ENCODE measurements at places on chromosomes 11 and 22.
A peak's percentile ranks its signal among the peaks of the same experiment; 100 is the strongest.

DNA sequence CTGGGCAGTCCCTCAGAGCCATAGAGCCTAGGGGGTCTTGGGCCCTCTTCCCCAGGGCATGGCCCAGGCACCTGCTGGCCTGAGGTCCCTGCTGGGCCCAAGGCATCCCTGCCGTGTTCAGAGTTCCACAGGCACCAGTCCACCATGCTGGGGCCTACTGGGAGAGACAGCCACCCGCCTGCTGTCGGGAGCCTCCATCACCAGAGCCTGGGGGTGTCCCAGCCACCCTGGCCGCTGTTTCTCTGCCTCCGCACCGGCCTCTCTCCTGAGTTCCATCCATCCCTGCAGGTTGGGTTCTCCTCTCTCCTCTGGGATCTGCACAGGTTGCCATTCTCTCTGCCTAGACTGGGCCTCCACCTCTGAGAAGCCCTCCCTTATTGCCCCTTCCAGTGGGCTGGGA lies 68.6 kb downstream of the KCNQ1 start:
- DNase-seq = no peak

DNA sequence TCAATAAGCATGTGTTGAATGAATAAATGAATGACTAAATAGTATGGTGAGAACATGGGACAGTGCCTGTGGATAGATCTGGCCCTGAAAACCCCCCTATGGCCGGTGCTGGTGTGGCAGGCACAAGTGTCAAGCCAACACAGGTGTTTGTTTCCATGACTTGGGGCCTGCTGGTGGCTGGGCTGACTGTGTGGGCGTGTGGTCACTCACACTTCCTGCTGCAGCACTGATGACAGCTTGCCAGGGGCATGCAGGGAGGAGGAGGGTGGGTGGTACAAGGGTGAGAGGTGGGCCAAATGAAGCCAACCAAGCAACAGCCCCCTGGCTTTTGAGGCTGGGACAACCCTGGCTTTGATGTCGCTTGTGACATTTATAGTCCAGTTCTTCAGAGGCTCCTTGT lies 30.3 kb upstream of the ABCC8 start:
- no peak for DNase-seq

DNA sequence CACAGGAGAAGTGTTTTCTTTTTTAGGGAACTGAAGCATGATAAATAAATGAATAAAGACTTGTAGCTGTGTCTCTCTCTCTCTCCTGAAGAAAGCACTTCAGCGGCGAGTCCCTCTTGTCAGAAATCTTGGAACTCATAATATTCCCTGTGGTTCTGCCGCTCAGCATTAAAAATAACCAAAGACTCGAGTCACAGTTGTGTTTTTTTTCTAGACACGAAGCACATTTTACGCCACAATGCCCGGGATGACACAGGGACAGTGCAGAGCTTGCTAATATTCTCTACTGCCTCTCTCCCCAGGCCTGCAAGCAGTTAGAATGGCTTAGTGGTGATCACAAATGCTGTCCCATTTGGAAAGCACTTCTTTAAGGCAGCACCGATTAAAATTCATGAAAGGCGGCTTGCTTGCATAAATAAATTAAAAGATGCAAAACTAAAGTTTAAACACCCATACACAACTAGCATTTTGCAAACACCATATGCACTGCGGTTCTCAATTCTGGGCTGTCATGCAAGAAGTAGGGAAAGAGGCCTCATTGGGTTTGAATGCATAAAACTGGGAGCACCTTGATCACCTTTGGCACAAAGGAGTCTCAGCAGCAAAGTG lies 597.4 kb downstream of the SOX6 start:
- no peak for DNase-seq

DNA sequence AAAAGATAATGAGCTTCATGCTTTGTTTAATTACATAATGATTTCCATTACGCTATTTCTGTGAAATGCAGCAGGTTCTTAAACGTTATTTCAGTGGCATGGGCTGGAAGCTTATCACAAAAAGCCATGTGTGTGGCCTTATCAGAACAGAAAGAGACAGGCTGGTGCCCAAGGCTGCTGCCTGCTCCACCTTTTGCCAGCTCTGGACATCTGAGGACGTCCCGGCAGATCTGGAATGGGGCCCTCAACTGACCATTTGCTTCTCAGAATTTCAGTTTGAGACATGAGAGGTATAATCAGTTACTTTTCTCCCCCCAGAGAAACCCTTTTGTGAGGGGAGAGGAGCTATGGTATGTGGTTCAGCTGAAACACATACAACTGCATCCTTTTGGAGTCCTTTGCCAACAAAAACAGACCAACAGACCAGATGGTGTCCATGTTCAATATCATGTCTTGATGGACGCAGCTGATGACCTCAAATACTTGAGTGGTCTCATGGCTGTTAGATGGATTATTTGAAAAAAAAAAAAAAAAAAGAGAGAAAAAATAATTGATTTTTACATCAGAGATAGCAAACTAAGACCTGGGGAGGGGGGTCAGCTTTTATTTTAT lies 8.6 kb downstream of the CDPF1 start:
- DNase-seq = no peak

DNA sequence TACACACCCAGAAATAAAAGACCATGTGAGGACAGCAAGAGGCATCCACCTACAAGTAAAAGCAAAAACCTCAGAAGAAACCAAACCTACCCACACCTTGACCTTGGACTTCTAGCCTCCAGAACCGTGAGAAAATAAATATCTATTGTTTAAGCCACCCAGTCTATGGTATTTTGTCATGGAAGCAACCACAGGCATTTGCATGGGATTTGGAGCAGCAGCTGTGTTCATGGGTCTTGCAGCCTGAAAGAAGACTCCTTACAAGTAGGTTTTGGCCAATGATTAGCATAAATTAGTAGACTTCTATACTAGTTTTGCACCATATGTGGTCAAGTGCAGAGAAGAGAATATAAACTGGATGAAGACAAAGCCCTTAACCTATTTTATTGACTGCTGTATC lies 27.9 kb downstream of the FSHB start:
- no peak for DNase-seq

DNA sequence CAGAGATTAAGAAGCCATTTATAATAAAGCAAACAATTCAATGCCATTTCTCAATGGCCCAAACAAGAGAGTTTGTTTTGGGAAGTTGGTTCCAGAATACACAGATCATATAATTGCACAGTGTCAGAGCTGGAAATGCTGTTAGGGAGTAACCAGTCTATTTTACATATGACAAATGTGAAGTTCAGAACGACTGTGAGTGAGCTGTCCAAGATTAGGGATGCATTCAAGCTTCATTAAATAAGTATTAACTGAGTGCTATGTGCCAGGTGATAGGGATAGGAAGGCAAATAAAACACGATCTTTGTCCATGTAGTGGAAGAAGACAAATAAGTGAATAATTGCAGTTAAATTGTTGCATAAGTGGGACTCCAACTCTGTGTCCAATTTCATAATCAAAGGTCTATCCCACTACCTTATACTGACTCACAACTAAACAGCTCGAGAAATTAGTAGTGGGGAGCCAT lies 33.1 kb upstream of the PICALM start:
- DNase-seq = peak; percentile 35

GRCh38 chr11:123360267-123360936 lies 69.7 kb upstream of the GRAMD1B start:
- no peak for DNase-seq

- DNase-seq = no peak
Measured at GRCh38 chr22:26443901-26444690, 15.0 kb downstream of the ASPHD2 start.

DNA sequence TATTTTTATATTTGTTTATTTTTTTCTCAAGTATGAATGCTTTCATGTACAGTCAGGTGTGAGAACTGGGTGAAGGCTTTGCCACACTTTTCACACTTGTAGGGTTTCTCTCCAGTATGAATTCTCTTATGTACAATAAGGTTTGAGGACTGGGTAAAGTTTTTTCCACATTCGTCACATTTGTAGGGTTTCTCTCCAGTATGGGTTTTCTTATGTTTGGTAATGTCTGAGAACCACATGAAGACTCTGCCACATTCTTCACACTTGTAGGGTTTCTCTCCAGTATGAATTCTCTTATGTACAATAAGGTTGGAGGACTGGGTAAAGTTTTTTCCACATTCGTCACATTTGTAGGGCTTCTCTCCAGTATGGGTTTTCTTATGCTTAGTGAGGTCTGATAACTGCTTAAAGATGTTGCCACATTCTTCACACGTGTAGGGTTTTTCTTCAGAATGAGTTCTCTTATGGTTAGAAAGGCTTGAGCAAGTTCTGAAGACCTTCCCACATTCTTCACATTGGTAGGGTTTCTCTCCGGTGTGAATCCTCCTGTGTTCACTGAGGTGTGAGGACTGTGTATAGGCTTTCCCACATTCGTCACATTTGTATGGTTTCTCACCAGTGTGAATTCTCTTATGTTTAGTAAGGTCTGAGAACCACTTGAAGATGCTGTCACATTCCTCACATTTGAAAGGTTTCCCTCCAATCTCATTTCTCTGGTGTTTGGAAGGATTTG lies 19.7 kb downstream of the ZNF195 start:
- no peak for DNase-seq

GRCh38 chr11:9982127-9982795 lies 311.8 kb downstream of the SBF2 start:
- DNase-seq = peak; percentile 42

- peak; percentile 45 for DNase-seq
Measured at GRCh38 chr11:102157219-102157618, 47.0 kb downstream of the YAP1 start.

GRCh38 chr22:42929838-42930155 lies 72.7 kb upstream of the ARFGAP3 start:
- DNase-seq = no peak

GRCh38 chr11:57888386-57888785 lies 126.8 kb downstream of the CTNND1 start:
- no peak for DNase-seq

- no peak for DNase-seq
Measured at GRCh38 chr22:29784451-29785361, 17.5 kb downstream of the UQCR10 start.

DNA sequence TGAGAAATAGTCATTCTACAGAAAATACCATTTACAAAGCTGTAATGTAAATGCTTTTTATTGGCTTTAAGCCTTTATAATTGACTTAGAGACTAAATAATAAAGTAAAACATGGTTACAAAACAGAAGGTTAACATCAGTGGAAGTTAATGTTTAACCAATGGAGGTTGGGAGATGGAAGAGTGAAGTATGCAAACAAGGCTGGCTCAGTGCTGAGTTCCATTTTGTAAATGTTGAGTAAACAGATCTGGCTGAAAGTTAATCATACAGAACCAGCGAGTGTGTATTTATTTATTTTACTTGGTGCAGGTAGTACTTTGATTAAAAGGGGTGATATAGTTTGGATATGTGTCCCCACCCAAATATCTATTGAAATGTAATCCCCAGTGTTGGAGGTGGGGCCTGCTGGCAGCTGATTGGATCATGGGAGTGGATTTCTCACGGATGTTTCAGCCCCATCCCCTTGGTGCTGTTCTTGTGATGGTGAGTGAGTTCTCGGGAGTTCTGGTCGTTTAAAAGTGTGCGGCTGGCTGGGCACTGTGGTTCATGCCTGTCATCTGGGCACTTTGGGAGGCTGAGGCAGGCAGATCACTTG lies 827.4 kb downstream of the OPCML start:
- no peak for DNase-seq

DNA sequence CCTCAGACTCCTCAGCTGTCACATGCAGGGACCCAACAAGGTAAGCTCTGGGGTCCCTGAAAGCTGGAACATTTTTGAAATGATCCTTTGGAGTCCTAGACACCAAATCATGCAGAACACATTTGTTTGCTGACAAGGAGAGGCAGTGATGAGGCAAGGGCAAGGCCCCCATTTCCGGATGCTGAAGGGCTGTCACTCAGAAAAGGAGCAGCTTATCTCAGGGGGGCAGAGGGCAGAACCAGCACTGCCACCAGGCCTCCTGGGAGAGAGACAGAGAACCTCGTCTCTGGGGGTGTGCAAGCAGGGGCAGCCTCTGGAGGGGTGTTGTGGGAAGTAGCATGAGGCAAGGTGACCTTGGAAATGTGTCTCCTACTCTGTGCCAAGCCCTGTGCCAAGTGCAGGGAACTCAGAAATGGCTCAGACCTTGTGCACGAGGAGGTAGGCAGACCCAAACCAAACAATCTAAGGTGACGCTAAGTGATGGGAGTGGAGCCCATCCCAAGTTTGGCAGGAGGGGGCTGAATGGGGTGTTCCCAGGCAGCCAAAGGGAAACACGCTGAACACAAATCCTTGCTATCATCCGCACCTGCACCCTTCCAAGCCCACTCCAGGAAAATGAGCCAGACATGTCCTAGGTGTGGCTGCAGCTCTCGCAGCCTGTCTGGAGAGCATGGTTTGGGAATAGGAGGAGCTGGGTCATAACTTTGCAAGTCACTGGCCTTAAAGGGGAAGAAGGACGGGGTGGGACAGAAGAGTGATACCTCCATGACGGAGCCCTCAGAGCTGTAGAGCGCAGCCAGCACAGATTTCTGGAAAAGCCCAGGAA lies 94.2 kb downstream of the PDE2A start:
- DNase-seq = no peak

DNA sequence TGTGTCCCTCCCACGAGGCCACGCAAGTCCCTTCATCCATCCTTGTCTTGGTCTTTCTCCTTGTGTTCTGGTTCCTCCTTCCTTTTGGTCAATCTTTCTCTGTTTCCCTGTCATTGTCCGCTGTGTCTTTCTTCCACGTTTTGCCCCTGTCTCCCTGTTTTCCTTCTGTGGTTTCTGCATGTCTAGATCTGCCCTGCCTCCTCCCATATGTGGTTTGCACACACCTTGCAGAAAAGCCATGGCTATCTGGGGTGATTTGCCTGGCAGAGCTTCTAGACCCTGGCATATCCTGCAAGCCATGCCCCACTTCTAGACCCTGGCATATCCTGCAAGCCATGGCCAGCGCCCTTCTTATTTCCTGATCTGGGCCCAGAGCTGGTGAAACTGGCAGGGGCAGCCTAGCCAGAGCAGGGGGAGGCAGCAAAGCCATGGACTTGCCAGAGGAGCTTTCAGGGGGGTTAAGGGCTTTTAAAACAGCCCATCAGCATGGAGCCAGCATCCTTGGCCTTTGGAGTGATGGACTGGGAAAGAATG lies 131.6 kb upstream of the NECTIN1 start:
- no peak for DNase-seq

GRCh38 chr11:2174361-2174760 lies 2.7 kb upstream of the TH start:
- no peak for DNase-seq

- peak; percentile 56 for DNase-seq
Measured at GRCh38 chr22:19663286-19663815, 51.0 kb upstream of the SEPTIN5 start.

- no peak for DNase-seq
Measured at GRCh38 chr11:31902706-31903105, 91.6 kb upstream of the PAX6 start.

DNA sequence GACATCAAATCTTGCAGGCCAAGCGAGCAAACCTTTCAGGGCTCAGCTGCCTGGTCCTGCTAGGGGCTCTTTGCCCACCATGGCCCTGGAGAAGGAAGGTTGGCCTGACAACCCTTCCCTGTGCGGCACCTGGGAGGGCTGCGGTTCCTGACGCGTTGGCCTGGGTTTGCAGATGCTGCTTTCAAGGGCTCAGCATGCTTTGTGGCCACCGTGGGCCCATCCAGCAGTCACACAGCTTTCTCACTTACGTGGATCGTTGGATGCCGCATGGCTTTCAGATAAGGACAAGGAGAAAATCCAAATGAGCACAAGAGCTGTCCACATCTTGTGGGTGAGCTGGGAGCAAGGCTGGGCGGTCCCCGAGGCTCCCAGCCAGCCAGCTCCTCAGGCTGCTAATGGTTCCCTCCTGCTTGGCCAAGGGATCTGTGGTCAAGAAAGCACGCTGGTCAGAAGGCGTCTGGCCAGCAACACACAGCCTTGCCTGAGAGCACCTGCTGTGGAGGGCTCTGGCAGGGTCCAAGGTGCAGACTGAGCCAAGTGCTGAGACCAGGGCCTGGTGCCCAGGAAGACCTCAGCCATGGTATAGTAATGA lies 8.2 kb downstream of the C11orf24 start:
- no peak for DNase-seq

GRCh38 chr11:10441652-10442503 lies 13.2 kb upstream of the AMPD3 start:
- no peak for DNase-seq
